Common myeloid progenitor, CD34-positive (primary cell): ENCODE measurements at places on chromosomes 5 and 9.
A peak's percentile ranks its signal among the peaks of the same experiment; 100 is the strongest.

- peak; percentile 6 for DNase-seq
- no peak overlapping the region for H3K4me3 ChIP-seq
- H3K4me1 ChIP-seq: peaks cover 14% of the 10 kb centered on the region
Observed at GRCh38 chr5:33994845-33995244, 10.4 kb upstream of the SLC45A2 start.

- no peaks in the 10 kb centered on the region for H3K27me3 ChIP-seq
- no peaks in the 10 kb centered on the region for H3K4me1 ChIP-seq
- H3K36me3 ChIP-seq: no peaks in the 10 kb centered on the region
- H3K27ac ChIP-seq: no peak overlapping the region
Observed at GRCh38 chr5:105762728-105763127, 1908.0 kb downstream of the EFNA5 start.

- no peak overlapping the region for H3K27ac ChIP-seq
- no peaks in the 10 kb centered on the region for H3K4me1 ChIP-seq
- peaks cover 7% of the 10 kb centered on the region for H3K27me3 ChIP-seq
- DNase-seq: no peak
- no peaks in the 10 kb centered on the region for H3K36me3 ChIP-seq
Observed at GRCh38 chr5:38396766-38397165, 138.4 kb downstream of the EGFLAM start.

DNA sequence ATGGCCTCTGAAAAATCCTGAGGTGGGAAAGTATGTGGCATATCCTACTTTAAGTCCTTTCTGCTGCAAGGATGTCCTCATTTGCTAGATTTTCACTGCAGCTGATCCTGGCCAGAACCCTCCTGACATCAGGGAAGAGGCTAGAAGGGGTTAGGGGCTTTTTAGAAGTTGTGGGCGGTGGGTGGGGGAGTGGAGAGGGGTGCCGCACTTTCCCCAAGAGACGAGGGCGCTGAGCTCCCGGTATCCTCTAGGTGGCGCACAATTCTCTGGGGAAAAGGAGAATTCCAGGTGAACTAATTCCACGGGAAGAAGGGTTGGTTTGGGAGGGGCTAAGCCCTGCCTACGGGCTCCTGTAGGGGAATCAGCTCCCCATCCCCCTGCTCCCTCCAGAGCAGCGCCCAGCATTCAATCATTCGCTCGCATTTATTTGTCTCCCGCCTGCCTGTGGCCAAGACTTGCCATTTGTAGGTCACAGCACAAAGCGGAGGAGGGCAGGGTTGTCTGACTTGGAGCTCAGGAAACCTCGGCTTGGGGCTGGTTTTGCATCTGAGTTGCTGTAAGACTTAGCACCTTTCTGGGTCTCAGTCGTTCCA lies 42.9 kb upstream of the HAND1 start:
- no peaks in the 10 kb centered on the region for H3K36me3 ChIP-seq
- peaks cover 19% of the 10 kb centered on the region for H3K27me3 ChIP-seq
- no peaks in the 10 kb centered on the region for H3K4me1 ChIP-seq
- DNase-seq: peak; percentile 40

- H3K27me3 ChIP-seq: no peaks in the 10 kb centered on the region
- H3K27ac ChIP-seq: no peak overlapping the region
- no peak overlapping the region for H3K4me3 ChIP-seq
- no peaks in the 10 kb centered on the region for H3K4me1 ChIP-seq
- H3K36me3 ChIP-seq: no peaks in the 10 kb centered on the region
Observed at GRCh38 chr5:7759257-7759871, 91.6 kb downstream of the CFAP90 start.

GRCh38 chr5:34898258-34898895 lies 16.9 kb downstream of the RAD1 start:
- no peaks in the 10 kb centered on the region for H3K4me1 ChIP-seq
- no peak overlapping the region for H3K27ac ChIP-seq
- peak; percentile 65 for DNase-seq
- H3K4me3 ChIP-seq: no peak overlapping the region
- peaks cover 2% of the 10 kb centered on the region for H3K36me3 ChIP-seq

- no peaks in the 10 kb centered on the region for H3K4me1 ChIP-seq
- no peak for DNase-seq
- H3K27ac ChIP-seq: no peak overlapping the region
- H3K27me3 ChIP-seq: peaks cover 9% of the 10 kb centered on the region
- no peak overlapping the region for H3K4me3 ChIP-seq
Observed at GRCh38 chr5:115796656-115797055, 19.8 kb downstream of the CDO1 start.

- no peaks in the 10 kb centered on the region for H3K36me3 ChIP-seq
- no peak for DNase-seq
- H3K27me3 ChIP-seq: no peaks in the 10 kb centered on the region
- no peaks in the 10 kb centered on the region for H3K4me1 ChIP-seq
Observed at GRCh38 chr9:61634192-61634591, 444.4 kb downstream of the SPATA31A7 start.

- no peaks in the 10 kb centered on the region for H3K27me3 ChIP-seq
- H3K27ac ChIP-seq: no peak overlapping the region
- H3K4me3 ChIP-seq: no peak overlapping the region
- H3K36me3 ChIP-seq: no peaks in the 10 kb centered on the region
- DNase-seq: no peak
Observed at GRCh38 chr5:175418251-175418650, 25.7 kb downstream of the DRD1 start.

DNA sequence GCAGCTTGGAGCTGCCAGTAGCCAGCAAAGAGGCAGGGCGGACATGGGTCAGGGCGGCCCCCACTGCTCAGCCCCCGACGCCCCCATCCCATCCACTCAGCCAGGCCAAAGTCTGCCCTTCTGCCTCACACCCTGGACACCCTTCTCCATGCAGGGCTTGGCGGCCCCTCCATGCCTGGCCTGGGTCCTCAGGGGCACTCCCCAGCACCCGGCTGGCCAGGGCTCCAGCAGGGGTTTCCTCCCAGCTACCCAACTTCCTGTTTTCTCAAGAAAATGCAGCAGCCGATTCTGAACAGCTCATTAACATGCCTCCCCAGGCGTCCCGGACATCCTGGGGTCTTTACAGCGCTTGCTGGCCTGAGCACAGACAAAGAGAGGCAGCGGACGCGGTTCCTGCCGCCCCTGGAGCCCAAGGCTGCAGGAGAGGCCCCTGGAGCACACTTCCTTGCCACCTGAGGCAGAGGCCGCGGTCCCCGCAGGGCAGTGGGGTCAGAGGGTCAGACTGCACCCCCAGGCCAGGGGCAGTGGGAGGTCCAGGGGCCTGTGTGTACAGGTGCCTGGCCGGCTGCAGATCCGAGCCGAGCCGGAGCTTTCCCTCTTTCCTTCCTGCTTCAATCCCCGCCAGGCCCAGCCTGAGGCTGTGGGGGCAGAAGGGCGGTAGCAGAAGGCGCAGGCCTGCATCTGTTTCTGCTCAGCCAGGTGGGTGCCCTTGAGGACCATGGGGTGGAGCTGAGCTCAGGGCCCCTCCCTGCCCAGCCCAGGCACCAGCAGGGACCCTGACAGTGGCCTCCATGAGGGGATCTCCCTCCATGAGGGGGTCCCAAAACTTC lies 18.7 kb upstream of the NRARP start:
- peak; percentile 89 for DNase-seq
- H3K27me3 ChIP-seq: no peaks in the 10 kb centered on the region
- H3K36me3 ChIP-seq: peaks cover 3% of the 10 kb centered on the region

GRCh38 chr9:18851069-18851795 lies 181.8 kb downstream of the SAXO1 start:
- peaks cover 6% of the 10 kb centered on the region for H3K27me3 ChIP-seq
- no peaks in the 10 kb centered on the region for H3K4me1 ChIP-seq
- H3K27ac ChIP-seq: no peak overlapping the region
- H3K36me3 ChIP-seq: no peaks in the 10 kb centered on the region
- no peak for DNase-seq
- H3K4me3 ChIP-seq: no peak overlapping the region

DNA sequence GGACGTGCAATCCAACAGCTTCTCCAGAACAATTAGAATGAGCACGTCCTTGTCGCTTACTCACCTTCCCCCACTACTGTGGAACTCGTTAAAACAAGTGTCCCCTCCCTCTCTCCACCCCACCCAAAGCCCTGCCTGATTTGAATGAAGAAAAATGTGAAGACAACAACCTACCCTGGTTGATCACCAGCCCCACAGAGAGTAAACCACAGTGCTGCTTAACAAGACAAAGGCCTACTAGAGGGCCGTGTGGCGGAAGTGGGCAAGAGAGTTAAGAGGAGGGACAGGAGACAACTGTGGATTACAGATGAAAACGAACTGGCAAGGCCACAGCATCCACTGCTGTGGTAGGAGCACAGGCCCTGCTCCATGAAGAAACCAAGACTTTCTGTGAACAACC lies 51.1 kb downstream of the CDK5RAP2 start:
- no peak overlapping the region for H3K27ac ChIP-seq
- H3K4me3 ChIP-seq: no peak overlapping the region
- DNase-seq: no peak

GRCh38 chr9:102534031-102534430 lies 461.1 kb upstream of the CYLC2 start:
- H3K27ac ChIP-seq: no peak overlapping the region
- H3K4me1 ChIP-seq: no peaks in the 10 kb centered on the region
- no peak overlapping the region for H3K4me3 ChIP-seq
- no peak for DNase-seq
- H3K36me3 ChIP-seq: no peaks in the 10 kb centered on the region

DNA sequence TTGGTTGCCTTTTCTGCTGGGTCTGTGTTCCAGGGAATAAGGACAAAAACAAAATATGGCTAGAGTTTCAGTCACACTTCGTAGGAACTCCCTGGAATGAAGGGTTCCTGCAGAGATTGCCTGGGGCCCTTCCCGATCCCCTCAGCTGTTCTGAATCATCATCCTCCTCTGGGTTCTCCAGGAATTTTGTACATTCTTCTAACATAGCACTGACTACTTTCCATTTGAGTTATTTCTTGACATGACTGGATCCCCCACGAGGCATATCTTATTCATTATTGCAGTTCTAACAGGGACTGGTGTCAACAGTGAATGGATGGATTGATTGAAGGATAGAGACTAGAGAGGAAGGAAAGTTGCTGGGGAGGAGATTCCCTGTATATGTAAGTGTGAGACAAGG lies 49.2 kb upstream of the TNC start:
- DNase-seq: no peak
- no peaks in the 10 kb centered on the region for H3K27me3 ChIP-seq
- H3K36me3 ChIP-seq: no peaks in the 10 kb centered on the region

- no peaks in the 10 kb centered on the region for H3K27me3 ChIP-seq
- no peak for DNase-seq
- no peaks in the 10 kb centered on the region for H3K36me3 ChIP-seq
- H3K27ac ChIP-seq: no peak overlapping the region
- H3K4me3 ChIP-seq: no peak overlapping the region
Observed at GRCh38 chr5:83891261-83891660, 170.6 kb upstream of the HAPLN1 start.

- DNase-seq: no peak
- H3K27ac ChIP-seq: no peak overlapping the region
- no peaks in the 10 kb centered on the region for H3K4me1 ChIP-seq
- no peaks in the 10 kb centered on the region for H3K36me3 ChIP-seq
Observed at GRCh38 chr5:102218159-102218558, 77.9 kb downstream of the SLCO4C1 start.

- H3K4me3 ChIP-seq: no peak overlapping the region
- peaks cover 7% of the 10 kb centered on the region for H3K27me3 ChIP-seq
- no peak for DNase-seq
- no peaks in the 10 kb centered on the region for H3K4me1 ChIP-seq
- no peaks in the 10 kb centered on the region for H3K36me3 ChIP-seq
Observed at GRCh38 chr5:75756211-75756610, 39.0 kb upstream of the POC5 start.

DNA sequence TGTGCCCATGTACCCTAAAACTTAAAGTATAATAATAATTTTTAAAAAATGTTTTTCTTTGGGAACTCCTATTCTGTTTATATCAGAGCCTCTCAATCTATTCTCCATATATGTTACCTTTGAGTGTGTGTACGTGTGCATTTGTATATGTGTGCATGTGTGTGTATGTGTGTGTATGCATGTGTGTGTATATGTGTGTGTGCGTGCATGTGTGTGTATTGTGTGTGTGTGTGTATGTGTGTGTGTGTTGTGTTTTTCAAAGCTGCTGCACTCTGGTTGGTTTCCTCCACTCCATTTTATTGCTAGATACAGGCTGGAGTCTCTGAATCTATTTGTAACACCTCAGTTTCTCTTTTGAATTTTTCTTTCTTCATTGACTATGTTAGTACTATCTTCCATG lies 20.0 kb downstream of the SURF6 start:
- no peak overlapping the region for H3K4me3 ChIP-seq
- no peak for DNase-seq
- H3K36me3 ChIP-seq: no peaks in the 10 kb centered on the region
- no peaks in the 10 kb centered on the region for H3K4me1 ChIP-seq
- H3K27ac ChIP-seq: no peak overlapping the region
- H3K27me3 ChIP-seq: no peaks in the 10 kb centered on the region

DNA sequence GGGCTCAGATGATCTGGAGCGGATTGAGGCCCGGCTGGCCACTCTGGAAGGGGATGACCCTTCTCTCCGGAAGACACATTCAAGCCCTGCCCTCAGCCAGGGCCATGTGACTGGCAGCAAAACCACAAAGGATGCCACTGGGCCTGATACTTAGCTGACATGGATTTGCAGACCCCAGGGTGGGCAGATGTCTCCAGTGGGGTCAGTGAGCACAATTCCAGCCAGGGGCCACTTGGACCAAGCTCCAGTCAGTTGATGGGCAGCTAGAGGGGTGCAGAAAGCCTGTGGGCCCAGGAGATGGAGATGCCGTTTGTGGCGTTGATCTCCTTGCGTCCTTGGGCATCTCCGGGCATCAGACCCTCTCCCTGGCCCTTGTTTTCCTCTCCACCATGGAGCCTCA lies 46.7 kb downstream of the PSD2 start:
- H3K36me3 ChIP-seq: no peaks in the 10 kb centered on the region
- DNase-seq: no peak
- H3K4me1 ChIP-seq: peaks cover 9% of the 10 kb centered on the region

- peaks cover 49% of the 10 kb centered on the region for H3K4me1 ChIP-seq
- peak within 1 kb of the TSS; percentile 37 for H3K4me3 ChIP-seq
- H3K36me3 ChIP-seq: peaks cover 42% of the 10 kb centered on the region
- peak; percentile 32 for DNase-seq
- no peaks in the 10 kb centered on the region for H3K27me3 ChIP-seq
- peak within 1 kb of the TSS; percentile 82 for H3K27ac ChIP-seq
Observed at GRCh38 chr5:177509381-177509951, at the start of gene DOK3. TSS of gene DOK3 (minus strand) at chr5:177509826. CDS start at chr5:177509540, 286 bp downstream.

DNA sequence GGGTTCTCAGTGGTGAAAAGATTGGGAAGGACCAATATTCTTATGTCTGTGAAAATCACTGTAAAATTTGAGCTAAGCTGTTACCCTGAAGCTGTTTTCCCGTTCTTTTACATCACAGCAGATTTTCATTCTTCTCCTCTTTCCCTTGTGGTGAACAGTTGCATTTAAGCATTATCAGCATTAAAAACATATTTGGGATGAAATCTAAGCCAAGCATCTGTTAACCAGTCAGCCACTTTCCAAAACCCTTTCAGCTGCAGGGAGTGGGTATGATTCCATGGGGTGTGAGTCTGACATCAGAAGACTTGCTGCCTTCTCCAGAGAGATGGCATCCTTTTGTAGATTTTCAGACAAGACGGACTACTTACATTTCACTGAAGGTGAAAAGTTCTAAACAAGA lies 97.2 kb downstream of the TRIO start:
- no peak overlapping the region for H3K4me3 ChIP-seq
- no peaks in the 10 kb centered on the region for H3K36me3 ChIP-seq

- H3K36me3 ChIP-seq: no peaks in the 10 kb centered on the region
- peaks cover 3% of the 10 kb centered on the region for H3K4me1 ChIP-seq
- H3K27ac ChIP-seq: no peak overlapping the region
- no peak for DNase-seq
Observed at GRCh38 chr5:119031011-119031886, 39.6 kb upstream of the DMXL1 start.
